Amniotic stem cell (primary cell): ENCODE measurements at places on chromosomes 3 and 15.

GRCh38 chr3:144096016-144096415 is 124.4 kb downstream of the DIPK2A start:
- no peak for DNase-seq

DNA sequence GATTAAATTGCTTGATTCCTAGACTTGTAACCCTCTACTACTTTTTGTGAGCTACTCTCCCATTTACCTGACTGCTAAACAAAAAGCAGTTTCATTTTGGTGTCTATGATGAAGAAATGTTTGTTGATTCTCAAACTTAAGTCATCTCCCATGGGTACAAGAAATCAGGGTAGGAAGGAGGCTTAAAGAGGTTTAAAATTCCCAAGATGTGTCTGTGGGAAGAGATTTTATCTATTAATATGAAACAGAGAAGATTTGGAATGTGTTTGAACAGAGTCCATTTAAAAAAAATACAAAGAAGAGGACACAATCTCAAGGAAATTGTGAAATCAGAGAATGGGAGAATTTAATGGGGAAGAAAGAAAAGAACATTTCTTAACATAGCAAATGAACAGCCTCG is 14.8 kb downstream of the P3H2 start:
- no peak for DNase-seq

DNA sequence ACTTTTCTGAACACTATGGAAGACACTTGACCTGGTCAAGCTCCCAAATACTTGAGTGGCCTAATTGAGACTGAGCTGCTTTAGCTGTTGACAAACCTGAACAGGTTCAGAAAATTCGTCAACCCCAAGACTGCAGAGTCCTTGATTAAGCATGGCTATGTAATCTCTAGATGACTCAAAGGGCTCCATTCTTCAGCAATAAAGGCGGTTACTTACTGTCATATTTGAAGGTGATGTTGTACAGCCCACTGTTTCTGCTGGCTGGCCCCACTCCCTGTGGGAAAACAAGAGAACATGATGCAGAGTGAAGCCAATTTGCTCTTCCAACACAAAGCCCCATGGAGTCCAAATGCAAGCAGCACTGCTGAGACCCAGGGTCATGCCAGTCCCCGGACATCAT is 45.1 kb downstream of the IL17RD start:
- DNase-seq = no peak

- DNase-seq = no peak
Measured at GRCh38 chr15:83598031-83598430, 55.9 kb upstream of the ADAMTSL3 start.

- no peak for DNase-seq
Measured at GRCh38 chr3:69116897-69117296, 5.5 kb downstream of the LMOD3 start.

GRCh38 chr3:48492461-48493202 is 11.3 kb downstream of the SHISA5 start:
- no peak for DNase-seq

DNA sequence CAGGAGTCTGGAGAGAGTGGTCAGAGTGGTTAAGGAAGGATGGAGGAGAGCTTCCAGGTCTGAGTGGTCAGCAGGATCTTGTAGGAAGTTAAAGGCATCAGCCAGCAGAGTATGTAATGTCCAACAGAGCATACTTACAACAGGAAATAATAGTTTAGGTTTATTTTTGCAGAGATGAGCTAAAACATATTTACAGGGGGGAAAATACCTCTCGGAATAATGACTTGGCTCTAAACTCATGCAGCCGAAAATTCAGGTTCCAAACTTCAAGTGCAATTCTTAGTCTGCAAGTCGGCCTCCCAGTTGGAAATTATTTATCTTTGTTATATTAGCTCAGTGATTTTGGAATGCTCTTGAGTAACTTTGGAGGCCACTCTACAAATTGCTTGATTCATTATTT is 385.0 kb upstream of the C2CD4B start:
- no peak for DNase-seq

DNA sequence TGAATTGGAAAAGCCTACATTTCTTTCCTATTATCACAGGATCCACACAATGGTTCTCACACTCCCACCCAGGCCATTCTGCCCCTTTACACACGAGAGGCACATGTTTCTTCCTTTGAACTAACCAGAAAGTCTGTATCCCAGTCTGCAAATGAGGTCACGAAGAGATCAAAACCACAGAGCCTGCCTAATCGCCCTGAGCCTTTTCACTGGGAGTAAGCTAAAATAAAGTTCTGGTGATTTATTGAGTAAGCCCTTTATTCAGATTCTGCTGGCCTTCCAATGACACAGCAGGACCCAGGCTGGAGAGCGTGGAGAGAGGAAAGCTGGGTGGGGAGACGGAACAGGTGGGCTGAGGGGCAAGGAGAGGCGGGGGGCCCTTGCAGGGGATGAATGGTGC is 78.7 kb downstream of the ATP1B3 start:
- DNase-seq = no peak

- DNase-seq = no peak
Measured at GRCh38 chr3:108062051-108062450, 28.8 kb downstream of the CD47 start.

GRCh38 chr3:105304487-105304886 is 62.2 kb upstream of the ALCAM start:
- DNase-seq = no peak

DNA sequence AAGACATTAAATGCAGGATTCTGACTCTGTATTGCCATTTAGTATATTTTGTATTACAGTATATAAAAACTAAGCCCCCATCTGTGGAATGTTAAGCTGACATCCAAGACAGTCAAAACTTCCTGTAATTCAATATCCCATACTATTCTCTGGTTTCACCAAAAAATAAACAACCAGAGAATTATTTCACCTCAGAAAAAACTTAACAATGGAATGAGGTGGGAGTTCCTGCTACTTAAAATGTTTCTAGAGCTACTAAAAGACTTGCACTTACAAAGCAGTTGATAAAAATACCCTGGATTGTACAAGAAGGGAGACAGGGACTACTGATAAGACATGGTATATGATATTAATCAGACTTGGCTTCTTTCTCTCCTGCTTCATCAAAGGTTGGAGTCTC is 8.3 kb downstream of the ARL13B start:
- DNase-seq = no peak

DNA sequence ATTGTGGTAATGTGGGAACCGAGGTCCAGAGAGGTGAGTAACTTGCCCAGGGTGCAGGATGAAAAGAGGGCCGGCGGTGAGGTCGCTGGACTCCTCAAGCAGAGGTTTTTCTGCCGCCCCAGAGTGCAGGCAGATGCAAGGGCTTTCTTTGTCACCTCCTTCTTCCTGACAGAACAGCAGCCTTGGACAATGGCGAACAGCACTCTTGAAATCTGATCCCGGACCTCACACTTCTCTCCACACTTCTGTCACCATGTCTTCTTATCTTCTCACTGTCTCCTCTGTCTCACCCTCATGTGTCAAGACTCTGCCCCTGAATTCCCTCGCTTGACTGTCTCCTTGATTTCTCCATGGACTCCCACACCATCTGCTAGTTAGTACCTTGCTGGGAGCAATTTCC is 15.4 kb upstream of the VPS8 start:
- DNase-seq = no peak

- no peak for DNase-seq
Measured at GRCh38 chr3:89957451-89957850, 850.0 kb downstream of the EPHA3 start.

DNA sequence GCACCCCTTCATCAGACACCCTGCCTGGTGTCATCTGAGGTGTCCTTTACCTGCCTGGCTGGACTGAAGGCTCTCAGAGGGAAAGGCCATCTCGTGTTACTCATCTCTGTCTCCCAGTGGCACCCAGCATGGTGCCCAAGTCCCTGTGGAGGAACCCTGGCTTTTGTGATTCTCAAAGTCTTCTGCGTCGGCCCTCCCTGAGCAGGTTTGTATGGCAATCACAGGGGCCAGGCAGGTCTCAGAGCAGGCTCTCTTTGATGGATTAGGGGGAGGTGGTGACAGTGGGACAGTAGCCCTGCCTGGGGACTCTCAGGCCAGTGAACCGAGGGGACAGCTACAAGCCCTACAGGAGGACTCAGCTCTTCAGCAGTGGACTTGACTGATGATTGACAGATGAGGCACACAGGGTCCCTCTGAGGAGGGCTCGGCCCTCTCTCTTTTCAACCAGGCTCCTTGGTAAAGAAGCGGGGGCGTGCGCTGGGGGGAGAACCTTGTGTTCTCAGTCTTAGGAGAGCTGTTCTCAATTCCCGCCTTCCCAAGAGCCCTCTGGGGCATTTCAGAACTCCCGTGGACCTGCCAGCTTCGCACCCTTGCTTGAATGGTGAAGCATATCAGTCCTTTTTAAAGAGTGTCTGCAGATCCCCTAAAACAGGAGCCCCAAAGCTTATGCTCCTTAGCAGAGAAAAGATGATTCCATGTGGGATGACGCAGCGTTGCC is 108.3 kb downstream of the VGLL4 start:
- DNase-seq = no peak

- no peak for DNase-seq
Measured at GRCh38 chr15:100189319-100189718, 152.5 kb downstream of the ADAMTS17 start.

DNA sequence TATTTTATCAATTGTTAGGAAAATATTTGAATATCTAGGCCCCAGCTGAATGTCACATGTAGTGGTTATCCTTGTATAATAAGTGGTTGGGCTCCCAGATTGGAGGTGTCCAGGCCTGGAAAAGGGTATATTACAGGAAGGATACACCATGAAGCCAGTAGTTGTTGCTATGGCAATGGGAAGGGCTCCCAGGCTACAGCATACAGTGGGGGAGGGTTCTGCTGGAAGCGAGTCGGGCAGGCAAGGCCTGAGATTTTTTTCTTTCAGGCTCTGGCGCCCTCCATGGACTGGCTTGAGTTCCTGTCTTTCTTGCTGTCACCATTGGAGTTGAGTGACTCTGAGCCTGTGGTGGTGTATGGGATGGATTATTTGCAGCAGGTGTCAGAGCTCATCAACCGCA is 8.9 kb downstream of the ECE2 start:
- no peak for DNase-seq

GRCh38 chr3:129597087-129597999 is 9.1 kb downstream of the PLXND1 start:
- no peak for DNase-seq

DNA sequence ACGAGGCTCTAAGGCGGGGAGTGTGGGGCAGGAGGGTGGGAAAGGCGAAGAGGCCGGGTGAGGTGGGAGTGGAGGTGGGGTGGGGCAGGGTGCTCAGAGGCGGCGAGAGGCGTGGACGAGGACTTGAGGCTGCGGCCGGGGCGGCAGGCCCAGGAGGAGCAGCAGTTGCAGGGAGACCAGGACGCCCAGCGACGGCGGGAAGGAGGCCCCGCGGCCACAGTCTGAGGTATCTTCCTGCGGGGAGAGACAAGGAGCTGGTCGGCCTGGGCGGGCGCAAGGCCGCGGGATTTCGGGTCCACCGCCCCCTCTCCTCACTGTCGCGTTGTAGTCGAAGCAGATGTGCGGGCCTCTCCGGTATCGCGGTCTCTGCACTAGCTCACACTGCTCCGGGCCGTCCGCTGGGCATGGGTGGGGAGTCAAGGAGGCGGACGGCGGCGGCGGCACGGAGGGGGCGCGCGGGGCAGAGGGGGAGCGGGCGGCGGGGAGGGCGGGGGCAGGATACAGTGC is 5.3 kb upstream of the TMEM115 start:
- no peak for DNase-seq

- no peak for DNase-seq
Measured at GRCh38 chr15:68411735-68412134, 20.2 kb downstream of the ITGA11 start.

DNA sequence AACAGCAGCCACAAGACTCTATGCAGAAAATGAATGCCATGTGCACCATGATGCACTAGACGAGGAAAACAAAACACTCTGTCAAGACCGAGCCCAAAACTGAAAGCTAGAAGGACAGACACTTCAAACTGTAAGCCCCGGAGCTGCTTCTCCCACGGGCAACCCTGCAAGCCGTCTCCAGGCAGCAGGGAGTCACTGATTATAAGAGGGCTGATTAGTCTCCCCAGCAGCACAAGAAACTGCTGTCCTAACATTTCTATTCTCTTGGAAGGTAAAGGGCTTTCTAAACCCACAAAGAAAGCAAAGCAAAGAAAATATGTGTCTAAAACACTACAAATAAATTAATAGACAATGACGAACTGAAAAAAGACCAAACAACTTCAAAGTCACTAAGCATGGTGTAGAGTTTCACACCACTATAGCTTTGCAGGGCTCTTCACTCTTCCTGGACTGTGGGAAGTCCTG is 15.5 kb downstream of the TBC1D2B start:
- no peak for DNase-seq

- DNase-seq = no peak
Measured at GRCh38 chr3:102087236-102087635, 237.9 kb downstream of the NFKBIZ start.

DNA sequence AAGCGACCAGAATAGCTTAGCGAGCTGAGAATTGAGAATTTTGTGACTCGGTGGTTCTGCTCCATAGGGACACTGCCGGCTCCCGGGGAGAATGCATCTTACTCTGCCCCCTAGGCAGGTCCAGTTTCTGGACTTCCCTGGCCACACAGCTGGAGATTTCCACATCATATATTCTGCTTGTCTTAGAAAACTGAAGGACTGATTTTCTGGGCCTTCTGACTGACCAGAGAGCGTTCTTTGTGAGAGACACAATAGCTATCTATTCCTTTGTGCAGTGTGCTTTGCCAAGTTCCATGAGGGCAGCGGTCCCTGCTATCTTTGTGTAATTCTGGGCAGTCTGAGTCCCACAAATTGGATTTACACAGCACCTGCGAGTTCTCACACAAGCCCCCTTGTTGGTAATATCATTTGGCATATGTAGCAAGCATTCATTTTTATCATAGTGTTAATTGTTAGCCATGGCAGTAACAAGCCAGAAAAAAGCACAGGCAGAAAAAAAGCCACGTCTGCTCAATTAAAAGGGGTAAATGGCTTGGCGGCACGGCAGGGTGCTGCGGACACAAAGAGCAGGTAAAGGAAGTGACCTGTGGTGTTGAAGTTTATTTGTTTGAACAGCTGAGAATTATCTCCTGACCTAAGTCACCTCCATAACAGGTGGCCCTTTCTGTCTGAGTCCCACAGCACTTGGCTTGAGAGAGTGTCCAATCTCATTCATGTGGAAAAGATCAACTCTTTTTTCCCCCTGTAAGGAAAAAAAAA is 688.7 kb downstream of the TUSC7 start:
- no peak for DNase-seq

DNA sequence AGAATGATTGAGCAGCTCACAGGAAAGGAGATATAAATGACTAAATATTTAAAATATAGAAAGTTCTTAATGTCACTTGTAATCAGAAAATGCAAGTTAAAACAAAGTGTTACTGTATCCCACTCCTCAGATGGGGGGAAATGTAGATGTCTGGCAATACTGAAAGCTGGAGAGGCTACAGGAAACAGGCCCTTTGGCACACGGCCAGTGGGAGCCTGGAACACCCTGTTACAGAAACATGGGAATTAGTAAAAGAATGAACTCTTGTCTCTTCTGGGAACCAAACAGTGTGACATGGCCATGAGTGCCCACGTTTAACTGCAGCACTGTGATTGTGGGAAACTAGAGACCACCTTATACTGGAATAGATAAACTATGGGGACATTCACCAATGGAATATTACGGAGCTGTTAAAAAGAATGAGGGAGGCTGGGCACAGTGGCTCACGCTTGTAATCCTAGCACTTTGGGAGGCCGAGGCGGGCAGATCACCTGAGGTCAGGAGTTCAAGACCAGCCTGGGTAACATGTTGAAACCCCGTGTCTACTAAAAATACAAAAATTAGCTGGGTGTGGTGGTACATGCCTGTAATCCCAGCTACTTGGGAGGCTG is 50.2 kb downstream of the CDCP1 start:
- DNase-seq = no peak

GRCh38 chr3:11381563-11381962 is 109.4 kb downstream of the ATG7 start:
- DNase-seq = no peak

- no peak for DNase-seq
Measured at GRCh38 chr15:55344206-55344605, 25.2 kb downstream of the PIGB start.
